ENCODE measurements at places on chromosomes 1 and 21.

DNA sequence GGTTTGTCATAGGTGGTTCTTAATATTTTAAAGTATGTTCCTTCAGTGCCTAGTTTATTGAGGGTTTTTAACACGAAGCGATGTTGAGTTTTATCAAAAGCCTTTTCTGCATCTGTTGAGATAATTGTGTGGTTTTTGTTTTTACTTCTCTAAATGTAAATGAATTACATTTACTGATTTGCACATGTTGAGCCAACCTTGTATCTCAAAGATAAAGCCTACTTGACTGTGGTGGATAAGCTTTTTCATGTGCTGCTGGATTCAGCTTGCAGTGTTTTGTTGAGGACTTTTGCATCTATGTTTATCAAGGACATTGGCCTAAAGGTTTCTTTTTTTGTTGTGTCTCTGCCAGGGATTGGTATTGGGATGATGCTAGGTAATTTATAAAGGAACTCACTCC, 142.5 kb downstream of the PRDM2 start:
- DNase-seq: no peak

DNA sequence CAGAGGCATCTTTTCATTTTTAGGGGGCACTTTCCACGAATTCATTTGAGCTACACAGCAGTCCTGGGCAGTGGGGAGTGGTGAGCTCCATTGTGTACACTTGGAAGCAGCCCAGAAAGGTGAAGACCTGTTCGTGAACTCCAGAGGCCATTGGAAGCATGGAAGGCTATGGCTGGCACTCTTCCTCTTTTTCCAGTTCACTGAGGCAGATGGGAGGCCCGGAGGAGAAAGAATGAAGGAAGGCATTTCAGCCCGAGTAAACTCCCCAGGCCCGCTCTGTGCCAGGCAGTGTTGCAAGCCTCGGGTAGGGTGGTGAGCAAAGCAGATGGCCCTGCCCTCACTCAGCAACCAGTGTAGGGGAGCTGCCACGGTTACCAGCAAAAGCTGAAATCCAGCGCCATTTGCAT, 673 bp upstream of the DHCR24 start:
- peak; percentile 75 for DNase-seq

GRCh38 chr1:230971771-230972170, 6.9 kb downstream of the TTC13 start:
- DNase-seq: no peak

DNA sequence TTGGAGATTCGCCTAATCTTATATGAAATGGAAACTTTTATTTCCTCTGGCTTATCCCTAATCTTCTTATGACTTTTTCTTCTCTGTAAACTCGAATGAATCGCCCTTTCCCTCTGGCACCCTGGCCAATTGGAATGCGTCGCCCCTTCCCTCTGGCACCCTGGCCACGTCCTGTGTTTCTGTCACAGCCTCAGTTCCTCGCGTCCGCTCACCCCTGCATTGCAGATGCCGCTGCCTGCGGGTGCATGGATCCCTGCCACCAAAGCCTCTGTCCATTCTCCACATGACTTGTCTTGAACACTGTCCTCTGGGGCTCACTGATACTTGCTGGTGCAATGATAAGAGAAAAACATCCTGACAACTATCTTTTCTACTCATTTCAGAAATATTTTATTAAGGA, 104.6 kb downstream of the ADARB1 start:
- no peak for DNase-seq

GRCh38 chr1:223350361-223350908, 13.5 kb downstream of the SUSD4 start:
- no peak for DNase-seq

GRCh38 chr1:22633697-22634463, 2.5 kb upstream of the C1QA start:
- no peak for DNase-seq

- peak; percentile 39 for DNase-seq
Measured at GRCh38 chr1:27727126-27727525, 1.4 kb downstream of the FAM76A start.

DNA sequence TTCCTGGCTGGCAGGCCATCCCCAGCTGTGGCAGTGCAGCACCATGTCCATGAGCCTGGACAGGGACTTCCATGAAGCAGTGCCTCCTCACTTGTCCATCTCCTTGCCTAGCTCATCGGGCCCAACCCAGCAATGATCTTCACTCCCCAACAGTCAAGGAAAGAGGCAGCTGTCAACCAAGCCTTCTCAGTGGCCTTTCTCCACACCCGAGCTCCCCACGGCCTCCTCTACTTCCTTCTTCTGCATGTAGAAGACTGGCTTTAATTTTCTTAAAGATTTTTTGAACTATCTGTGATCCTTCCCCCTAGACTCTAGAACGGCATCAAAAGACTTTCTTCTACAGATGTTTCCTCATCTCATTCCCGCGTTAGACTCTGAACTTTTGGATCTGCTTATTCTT, 65.5 kb upstream of the COA6 start:
- no peak for DNase-seq

- DNase-seq: peak; percentile 95
Measured at GRCh38 chr1:174815036-174815435, 184.7 kb upstream of the CACYBP start.

DNA sequence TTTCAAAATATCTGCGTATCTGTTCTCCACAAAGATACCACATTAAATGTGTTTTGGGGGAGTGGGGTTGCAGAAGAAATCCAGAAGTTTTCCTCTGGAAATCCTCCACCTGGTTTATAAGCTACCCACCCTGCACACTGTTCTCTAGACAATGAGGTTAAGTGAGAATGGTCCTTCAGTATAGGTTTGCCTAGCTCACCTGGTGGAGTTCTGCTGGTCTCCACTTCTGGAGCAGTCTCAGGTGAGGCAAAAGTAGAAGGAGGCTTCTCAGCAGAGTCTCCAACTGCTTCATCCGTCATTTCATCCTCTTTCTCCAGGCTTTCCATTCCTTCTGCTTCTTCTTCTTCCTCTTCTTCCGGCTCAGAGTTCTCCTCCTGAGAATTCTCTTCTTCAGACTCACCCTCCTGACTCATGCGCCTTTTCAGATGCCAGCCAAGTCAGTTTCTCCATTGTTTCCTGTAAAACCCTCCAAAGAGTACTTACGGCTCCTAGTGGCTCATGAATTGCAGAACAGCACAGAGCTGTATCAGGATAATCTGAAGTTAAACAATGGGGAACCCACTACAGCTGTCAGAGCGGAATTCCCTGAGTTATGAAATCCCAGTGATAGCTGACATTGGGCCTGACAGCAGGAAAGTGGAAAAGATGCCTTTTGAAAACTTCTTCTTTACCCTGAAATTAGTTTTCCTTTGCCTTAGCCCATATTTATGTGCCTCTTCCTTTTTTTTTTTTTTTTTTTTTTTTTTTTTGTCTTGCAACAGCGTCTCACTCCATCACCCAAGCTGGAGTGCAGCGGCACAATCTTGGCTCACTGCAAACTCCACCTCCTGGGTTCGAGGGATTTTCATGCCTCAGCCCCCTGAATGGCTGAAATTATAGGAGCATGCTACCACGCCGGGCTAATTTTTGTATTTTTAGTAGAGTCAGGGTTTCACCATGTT, 38.5 kb downstream of the MSTO1 start:
- peak; percentile 93 for DNase-seq

Measured in epithelial cell of esophagus (primary cell).